ENCODE measurements at places on chromosomes 12 and 14.

GRCh38 chr14:55579724-55580469 lies at the start of gene KTN1:
TSS of gene KTN1 (plus strand) at chr14:55580207. CDS start at chr14:55612049, 31,842 bp downstream.
- DNase-seq: peak; percentile 61

DNA sequence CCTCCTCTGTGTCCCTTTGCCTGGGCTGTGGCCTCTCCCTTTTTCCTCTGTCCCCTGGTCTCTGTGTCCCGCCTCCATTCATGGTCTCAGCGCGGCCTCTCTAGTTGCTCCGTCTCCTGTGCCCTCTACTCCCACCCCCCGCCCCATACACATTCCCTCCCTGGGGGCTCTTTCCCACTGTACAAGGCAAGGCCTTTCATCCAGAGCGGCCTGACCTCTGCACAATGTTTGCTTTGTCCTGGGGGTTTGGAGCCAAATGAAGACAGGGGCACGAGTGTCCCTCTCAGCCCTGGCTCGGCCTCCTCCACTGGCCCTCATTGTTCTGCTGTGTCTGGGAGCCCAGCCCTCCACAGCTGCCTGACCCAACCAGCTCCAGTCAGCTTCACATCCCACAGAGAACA lies 678.6 kb downstream of the BCL11B start:
- peak; percentile 70 for DNase-seq

DNA sequence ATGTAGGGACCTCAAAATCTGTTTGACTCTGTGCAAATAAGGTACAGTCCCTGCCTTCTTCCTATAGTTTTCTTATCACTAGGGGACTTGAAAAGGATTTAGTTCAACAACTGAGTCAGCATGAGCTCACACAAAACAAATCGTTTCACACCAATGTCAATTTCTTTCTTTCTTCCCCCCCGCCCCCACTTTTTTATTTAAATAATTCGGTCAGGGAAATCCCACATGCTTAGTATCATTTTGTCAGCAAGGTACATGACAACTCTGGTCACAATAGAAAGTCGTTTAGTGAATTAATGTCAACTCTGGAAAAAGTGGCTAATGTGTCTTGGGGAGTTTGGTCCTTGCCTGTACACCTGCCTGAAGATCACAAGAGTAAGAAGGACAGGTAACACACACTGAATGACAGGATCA lies 232.2 kb upstream of the PLEKHG7 start:
- no peak for DNase-seq

- no peak for DNase-seq
Observed at GRCh38 chr12:108312693-108313189, 26.4 kb downstream of the CMKLR1 start.

DNA sequence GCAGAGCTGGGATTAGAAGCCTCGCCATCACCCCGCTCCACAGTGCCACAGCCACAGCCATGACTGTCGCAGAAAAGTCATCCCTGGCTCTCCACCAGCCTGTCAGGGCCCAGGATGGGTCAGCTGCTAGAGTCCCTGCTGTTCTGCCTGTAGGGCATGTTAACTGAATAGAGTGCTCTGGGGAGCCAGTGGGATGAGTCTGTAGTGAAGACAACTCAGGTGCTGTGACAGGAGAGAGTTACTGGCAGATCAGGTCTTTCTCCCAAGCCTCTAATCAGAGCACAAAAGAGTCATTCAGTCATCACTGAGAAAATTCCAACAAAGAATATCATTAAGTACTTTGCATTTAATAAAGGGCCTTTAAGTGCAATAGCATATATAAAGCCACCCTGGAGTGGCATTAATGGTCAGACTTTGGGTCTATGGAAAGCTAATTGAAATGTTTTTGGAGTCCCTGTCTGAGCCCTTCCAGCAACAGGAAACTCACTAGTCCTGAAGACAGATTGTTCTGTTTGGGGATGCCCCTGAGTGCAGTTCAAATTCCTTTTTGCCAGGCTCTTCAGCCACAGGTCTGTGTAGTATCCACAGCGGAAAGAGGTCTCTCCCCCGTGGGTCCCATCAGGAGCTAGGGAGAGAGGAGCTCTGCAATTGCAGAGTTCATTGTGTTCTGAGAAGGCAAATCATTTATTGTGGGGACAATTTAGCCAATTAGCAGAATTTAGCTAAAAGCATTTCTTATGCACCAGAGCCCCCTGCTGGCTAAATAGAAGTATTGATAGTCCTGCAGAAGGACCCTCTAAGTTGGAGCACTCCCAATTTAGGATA lies 45.2 kb upstream of the C14orf132 start:
- peak; percentile 25 for DNase-seq

- DNase-seq: no peak
Observed at GRCh38 chr12:125148316-125148715, 83.1 kb downstream of the AACS start.

GRCh38 chr14:52370406-52370935 lies 56.4 kb downstream of the PTGER2 start:
- no peak for DNase-seq

GRCh38 chr12:105733579-105733978 lies 403.1 kb downstream of the C12orf75 start:
- no peak for DNase-seq

- DNase-seq: no peak
Observed at GRCh38 chr12:22256041-22256441, 78.5 kb downstream of the ST8SIA1 start.

- DNase-seq: no peak
Observed at GRCh38 chr14:104477666-104478380, 101.7 kb upstream of the C14orf180 start.
